ENCODE measurements at places on chromosomes 7 and 10.
A peak's percentile ranks its signal among the peaks of the same experiment; 100 is the strongest.

- peak; percentile 33 for DNase-seq
These were observed at the start of gene GIMAP6 for GRCh38 chr7:150631866-150632864. GIMAP6 (minus strand) TSS chr7:150632385; CDS start chr7:150630142, 2,243 bp downstream.

DNA sequence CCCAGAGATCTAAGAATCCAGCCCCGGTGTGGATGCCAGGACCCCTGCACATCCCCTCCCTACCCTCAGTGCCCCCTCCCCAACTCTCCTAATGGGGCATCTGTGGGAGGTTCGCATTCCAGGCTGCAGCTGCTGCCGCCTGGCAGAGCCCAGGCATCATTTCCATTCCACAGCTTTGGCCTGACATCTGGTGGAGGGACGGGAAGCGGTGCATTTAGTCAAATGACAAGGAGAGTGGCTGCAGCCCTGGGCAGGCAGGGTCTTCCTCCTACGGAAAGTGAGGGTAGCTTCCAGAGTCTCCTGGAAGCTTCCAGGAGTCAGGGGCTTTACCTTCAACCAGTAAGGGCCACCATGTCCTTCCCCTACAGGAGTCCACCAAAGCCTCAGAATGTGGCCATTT lies 30.8 kb downstream of the PRLHR start:
- DNase-seq = no peak

DNA sequence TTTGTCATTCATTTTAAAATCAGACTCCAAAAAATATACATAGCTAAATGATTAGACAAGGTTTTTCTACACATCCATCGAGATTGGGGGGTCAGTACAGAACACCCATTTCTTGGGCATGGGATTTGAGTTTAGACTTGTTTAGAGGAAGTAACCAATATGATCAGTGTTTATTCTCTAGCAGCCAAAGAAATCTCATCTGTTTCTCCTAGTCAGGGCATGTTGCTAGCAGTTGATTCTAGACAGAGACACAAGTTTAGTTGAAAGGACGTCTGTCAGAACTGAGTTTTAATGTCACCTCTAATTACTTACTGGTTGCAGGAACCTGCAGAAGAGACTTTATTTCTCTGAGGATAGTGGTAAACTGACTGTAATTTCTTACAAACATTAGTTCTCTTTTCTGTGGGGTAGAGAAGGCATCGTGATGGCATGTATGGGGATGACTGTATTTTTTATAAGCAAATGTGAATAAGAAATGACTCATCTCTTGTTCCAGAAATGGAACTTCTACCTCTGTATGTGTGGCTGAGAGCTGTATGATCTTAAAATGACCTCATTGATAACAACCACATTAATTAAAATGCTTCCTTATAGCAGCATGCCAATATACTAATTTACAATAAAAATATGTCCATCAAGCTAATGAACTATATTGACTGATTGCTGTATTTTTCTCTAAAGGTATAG lies 30.6 kb upstream of the RHOBTB1 start:
- no peak for DNase-seq

- no peak for DNase-seq
These were observed 74.5 kb downstream of the PRPF18 start for GRCh38 chr10:13661256-13661655.

DNA sequence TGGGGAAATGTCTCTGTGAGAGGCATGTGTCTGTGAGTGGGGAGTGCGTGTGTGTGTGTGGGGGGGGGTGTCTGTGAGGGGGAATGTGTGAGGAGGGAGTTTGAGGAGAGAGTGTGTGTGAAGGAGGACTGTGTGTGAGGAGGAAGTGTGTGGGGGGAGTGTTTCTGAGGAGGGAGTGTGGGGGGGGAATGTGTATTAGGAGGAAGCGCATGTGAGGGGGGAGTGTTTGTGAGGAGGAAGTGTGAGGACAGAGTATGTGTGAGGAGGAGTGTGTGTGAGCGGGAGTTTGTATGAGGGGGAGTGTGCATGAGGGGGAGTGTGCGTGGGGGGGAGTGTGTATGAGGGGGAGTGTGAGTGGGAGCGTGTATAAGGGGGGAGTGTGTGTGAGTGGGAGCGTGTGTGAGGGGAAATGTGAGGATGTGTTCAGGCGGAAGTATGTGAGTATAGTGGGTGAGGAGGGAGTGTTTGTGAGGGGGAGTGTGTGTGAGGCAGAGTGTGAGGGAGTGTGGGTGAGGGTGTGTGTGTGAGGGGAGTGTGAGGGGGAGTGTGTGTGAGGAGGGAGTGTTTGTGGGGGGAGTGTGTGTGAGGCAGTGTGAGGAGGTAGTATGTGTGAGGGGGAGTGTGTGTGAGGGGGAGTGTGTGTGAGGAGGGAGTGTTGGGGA lies 21.8 kb upstream of the PTPRN2 start:
- DNase-seq = no peak

GRCh38 chr7:25964483-25964991 lies 187.5 kb upstream of the NFE2L3 start:
- DNase-seq = no peak

GRCh38 chr10:15715619-15716227 lies 4.0 kb downstream of the ITGA8 start:
- no peak for DNase-seq

- no peak for DNase-seq
These were observed 169.5 kb downstream of the C1GALT1 start for GRCh38 chr7:7351832-7352231.

DNA sequence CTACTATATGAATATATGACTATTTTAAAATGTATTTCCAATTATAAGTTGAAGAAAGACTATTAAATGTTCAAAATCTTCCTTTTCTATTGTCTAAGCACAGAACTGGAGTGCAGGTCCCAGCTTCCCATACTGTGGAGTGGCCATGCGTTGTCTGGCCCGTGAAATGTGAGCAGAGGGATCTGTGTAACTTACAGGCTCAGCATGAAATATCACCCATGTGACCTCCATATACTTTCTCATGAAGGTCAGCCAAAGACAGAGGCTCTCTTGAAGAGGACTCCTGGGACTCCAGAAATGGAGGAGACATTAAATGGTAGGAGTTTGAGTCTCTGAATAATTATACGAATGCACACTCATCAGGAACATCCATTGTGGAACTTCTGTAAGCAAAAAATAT lies 92.4 kb upstream of the CAV2 start:
- no peak for DNase-seq

- no peak for DNase-seq
These were observed 52.3 kb downstream of the RBM33 start for GRCh38 chr7:155696747-155697146.

DNA sequence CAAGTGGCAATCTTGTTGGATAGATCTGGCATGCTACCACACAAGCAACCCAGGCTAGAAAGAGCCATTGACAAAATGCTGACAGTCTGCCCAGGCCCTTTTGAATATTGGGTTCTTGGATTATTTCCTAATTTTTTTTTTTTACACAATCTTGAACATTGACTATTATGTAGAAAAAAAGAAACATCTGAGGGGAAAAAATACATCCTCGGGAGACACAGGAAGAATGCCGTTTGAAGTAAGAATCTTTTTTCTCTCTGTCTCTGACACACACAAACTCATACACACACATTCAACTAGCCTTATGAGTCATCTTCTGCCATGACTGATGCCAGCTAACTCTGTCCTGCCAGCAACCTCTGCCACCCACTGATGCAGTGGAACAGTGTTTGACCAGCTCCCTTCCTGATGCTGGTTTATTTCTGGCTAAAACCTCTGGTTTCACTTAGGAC lies 47.2 kb downstream of the SORBS1 start:
- no peak for DNase-seq

DNA sequence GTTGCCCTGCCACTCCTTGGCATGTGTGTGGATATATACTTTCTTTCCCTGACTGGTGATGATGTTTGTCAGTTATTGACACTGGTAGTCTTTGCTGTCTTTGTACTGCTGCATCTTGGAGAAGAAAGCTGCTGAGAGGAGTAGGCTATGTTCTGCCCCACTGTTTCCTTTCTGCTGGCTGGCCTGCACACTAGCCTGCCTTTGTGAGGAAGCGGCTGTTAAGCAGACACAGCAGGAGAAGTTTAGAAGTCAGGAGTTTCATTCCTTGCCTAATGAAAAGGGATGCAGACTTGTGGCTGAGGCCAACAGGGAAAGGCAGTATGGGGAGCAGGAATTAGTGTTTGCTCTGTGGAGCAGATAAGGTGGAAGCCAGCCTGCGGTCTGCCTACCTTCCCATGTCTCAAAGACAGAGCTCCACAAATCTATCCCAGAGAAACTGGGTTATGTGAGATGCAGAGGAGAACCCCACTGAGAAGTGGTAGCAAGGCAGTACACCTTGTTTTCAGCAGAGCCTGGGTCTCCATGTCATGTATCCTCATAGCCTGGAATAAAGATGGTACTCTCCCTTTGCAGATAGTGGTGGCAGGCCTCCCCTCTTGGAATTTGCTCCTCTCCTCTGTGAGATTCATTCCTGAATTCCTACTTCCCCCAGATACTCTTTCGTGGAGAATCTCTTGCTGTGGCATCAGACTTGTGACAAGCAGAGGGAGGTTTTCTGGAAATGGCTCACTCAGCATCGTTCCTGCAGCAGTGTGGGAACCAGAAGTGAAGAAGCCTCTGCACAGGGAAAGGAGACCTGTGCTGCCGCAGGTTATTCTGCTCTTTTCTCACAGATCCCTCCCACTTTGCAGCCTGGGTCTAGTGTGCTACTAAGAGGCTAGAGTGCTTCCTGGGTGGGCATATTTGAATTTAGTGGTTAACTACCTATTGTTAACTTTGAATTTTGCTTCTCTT lies 130.2 kb downstream of the LRRC4 start:
- no peak for DNase-seq

DNA sequence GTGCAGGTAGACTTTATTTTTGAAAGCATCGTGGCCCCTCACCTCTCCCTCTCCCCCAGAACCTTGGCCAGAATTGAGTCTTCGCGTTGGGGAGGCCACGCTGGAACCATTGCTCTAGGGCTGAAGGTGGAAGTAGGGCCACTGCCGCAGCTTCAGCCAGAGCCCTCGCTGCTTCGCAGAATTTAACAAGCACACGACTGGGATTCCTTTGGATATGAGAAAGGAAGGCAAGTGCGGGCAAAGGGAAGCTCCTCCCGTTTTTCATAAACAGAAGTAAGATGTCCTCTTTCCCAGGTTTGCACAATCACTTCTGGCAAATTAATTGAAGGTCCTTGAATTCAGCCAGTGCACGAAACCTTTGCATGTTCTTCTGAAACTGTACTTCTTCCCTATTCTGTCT lies 168.1 kb downstream of the CCDC3 start:
- DNase-seq = no peak

- no peak for DNase-seq
These were observed 8.9 kb downstream of the SH2B2 start for GRCh38 chr7:102295346-102296178.

All from effector memory CD8-positive, alpha-beta T cell (primary cell).